ENCODE measurements at places on chromosomes 12 and 14.

GRCh38 chr12:95484524-95484923 lies 10.6 kb downstream of the METAP2 start:
- no peak for DNase-seq

GRCh38 chr12:95336387-95337067 lies 118.9 kb downstream of the VEZT start:
- no peak for DNase-seq

- DNase-seq = no peak
These were observed 188.9 kb upstream of the BCL2L14 start for GRCh38 chr12:11881835-11882234.

- no peak for DNase-seq
These were observed 25.8 kb downstream of the DAO start for GRCh38 chr12:108905725-108906124.

- no peak for DNase-seq
These were observed 802.7 kb downstream of the SLC16A7 start for GRCh38 chr12:60398547-60398946.

GRCh38 chr12:46832130-46832704 lies 6.4 kb upstream of the SLC38A4 start:
- DNase-seq = no peak

- DNase-seq = no peak
These were observed 504.6 kb downstream of the NRXN3 start for GRCh38 chr14:78674820-78675219.

- DNase-seq = no peak
These were observed 11.9 kb upstream of the TNFAIP2 start for GRCh38 chr14:103111232-103111868.

- DNase-seq = peak; percentile 53
These were observed 5.0 kb downstream of the REM2 start for GRCh38 chr14:22887990-22888378.

GRCh38 chr12:32110942-32111341 lies 4.3 kb downstream of the BICD1 start:
- no peak for DNase-seq

DNA sequence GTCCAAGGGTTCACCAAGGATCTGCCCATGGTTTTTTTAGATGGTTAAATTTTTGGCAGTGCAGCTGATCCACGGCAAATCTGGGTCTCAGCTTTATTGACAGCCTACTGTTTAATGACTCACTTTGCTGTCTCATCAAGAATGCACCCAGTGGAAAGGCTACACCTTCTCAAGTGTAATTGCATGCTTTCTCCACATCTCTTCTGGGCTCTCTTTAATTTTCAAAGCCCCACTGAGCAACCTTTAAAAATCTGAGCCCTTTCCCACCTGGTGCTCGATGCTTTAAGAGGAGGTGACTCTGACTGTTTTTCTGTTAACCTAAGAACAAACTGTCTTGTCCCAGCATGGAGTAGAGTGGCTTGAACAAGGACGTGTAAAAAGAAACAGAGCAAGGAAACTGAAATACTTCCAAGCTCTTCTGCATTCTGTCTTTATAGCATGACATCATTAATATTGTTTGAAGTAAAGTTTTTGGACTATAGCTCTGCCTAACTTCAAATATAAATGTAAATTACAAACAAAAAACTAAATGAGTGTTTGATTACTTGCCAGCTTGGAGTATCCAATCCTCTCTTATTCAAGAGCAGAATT lies 214.2 kb upstream of the KRR1 start:
- no peak for DNase-seq

GRCh38 chr12:24441458-24441857 lies 492.0 kb upstream of the SOX5 start:
- no peak for DNase-seq

DNA sequence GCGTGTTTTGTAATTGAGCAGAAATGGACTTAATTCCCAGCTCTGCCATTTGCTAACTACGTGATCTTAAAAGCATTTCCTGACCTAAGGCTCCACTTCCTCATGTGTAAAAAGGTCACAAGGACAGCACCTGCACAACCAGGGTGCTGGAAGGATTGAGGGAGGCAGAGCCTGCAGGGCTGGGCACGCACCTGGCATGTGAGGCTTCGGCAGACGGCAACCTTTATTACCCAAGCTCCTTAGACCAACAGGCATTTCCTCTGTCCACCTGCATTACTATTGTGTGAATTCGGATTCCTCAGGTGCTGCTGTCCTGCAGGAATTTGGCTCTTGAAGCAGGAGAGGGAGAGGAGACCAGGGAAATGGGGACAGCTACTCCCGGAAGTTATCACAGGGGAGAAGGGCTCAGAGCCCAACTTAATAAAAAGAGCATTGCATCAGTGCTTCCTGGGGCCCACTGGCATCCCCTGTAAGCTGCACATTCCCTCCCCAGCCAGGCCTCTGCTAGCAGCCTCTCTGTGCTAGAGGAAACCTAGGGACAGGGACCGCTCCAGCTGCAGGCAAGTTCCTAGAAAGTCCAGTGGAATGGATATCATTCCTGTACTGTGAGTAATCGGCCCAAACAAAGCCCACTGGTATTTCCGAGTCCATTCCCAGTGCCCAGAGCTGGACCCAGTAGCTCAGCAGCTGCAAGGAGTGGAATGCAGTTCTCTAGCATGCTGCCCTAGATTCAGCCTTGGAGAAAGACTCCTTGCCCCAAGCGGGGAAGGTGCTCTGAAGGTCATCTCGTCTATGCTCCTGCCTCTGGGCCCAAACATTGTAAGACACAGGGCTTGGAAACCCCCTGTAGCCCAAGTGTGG lies 157.1 kb upstream of the CCND2 start:
- no peak for DNase-seq

DNA sequence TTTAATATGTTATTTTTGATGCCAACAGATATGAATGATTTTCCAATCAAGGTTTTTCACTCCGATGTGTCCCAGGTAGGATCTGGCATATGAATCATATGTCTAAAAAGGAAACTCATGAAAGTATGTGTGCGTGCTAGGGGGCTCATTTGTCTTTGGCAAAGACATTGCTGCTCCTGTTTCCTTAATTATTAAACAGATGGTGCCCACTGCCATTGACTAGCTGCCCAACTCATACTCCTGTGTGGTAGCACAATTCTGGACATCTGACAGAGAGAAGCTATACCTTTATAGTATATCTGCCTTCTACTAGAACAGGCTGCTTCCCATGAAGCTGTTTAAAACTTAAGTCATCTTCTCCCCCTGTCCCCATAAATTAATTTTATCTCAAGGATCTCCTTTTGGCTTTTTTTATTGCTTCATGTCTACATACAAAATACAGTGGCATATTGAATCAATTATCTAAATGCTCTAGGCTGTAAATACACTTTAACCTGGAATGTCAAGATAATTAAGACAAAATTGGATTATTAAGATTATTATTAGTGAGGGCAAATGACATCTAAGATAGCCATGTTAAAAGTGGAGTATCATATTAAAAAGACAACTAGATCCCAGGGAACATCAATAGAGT lies 1.4 kb upstream of the PDE3A start:
- DNase-seq = no peak

GRCh38 chr14:94622653-94623421 lies 10.6 kb downstream of the SERPINA3 start:
- no peak for DNase-seq

- DNase-seq = no peak
These were observed 80.7 kb downstream of the NTF3 start for GRCh38 chr12:5512601-5512970.

DNA sequence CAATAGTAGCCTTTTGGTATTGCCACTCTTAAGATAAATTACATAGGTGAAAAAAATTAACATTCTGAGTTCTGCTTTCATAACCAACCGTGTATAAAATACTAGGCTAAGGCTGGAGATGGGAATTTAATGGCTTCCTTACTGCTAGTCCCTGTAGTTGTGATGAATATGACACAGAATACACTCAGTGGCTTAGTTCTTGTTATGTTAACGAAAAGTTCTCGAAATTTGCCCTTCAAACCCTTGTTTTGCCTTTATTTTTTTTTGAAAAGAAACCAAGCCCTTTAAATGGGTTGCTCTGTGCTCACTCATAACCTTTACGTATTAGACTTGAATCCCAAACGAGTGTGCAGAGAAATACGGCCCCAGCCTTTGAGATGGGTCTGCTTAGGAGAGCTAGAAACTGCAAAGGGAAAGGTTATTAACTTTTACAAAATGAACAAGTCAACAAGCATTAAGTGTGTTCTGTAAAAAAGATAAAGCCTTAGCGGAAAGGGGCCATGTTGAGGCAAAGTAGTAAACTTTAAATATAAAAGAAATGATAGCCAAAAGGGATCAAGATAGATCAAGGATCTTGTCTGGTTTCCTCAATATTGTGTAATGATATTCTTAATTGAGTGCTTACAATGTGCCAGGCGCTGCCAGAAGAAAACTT lies 1.7 kb downstream of the NUDT4 start:
- no peak for DNase-seq

DNA sequence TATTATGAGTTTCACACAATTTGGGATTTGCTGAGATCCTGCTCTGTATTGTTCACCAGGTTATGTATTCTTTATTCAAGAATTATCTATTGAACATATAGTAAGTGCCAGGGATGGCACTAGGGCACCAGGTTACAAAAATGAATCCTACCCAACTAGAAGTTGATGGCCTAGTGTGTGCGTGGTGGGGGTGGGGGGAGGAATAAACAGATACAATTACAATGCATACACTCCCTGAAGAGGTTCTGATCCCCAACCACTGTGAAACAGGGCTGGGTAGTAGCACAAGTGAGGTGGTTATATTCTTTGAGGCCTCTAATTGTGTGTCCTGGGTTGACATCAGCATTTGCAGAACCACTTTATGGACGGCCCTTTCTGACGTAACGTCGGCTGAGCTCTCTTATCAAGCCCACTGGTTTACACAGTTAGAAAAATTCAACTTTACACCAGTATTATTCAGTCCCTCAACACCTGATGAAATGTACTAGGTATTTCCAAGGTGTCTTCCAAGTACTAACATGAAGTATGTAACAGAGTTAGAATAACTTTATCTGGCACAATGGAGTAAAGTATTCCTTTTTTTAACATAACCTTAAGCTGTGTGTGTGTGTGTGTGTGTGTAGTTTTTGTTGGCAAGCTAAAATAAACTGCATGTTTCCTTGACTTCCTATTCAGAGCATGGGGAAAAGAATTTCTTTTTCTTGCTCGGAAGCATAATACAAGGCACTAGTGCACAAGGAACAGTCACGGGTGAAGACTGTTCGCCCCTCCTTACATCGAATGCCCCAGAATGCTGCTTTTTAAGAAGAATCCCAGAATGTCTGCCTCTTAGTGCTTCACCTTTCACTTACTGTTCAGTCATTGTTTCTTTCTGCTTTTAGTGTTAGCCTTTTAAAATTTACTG lies 8.1 kb upstream of the GLRX5 start:
- DNase-seq = no peak

DNA sequence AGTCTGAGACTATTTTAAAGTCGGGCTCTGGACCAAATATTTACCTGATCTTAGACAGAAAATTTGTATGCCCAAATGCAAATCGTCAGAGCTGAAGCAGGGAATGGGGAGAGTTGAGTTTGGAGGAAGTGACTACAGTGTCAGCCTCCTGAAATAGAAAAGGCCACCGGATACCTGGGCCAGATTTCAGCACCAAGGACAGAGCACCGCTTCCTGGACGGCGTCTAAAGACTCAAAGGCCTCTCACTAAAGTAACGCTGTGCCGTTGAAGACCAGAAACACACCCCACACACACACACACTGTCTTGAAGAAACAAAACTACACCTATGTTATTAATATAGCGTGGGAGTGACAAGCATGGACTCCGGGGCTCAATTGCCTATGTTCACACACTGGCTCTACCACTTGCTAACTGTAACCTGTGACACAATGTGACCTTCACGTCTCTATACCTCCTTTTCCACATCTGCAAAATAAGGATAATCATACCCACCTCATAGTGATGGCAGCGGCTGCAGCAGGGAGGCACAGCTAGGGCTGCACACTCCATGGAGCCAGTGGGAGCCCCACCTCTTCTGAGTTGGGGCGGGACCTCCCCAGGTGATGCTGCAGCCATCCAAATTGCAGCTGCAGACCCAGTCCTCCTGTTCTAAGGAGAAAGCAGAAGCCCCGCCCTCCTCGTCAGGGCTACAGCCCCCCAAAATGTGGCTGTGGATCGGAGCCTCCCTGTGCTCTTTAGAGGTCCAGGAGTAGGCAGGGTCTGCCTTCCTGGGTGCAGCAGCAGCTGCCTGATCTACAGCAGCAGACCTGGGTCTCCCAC lies 35.6 kb downstream of the KRT76 start:
- DNase-seq = peak; percentile 8

GRCh38 chr12:53626702-53627169 lies 554 bp upstream of the ATF7 start:
- no peak for DNase-seq

DNA sequence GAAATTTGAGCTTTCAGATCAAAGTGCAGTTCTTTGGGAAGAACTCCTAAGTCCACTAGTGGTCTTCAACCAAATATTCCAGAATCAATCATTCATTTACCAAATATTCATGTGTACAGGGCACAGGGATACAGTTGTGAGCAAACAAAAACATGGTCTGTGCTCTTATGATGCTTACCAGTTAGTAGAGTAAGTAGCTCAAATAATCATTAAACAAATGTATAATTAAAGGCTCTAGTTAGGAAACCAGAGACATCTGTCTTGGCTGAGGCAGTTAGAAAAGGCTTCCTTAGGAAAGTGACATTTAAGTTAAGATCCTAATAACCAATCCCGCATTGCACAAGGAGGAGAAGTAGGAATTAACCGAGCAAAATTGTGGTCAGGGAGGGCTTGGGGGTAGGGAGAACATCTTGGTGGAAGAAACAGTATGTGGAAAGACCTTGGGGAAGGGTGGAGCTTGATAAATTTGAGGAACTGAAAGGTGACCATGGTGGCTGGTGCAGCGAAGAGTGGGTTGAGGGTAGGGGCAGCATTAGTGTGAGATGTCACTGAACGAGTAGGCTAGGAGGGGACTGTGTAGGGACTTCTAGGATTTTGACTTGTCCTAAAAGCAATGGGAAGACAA lies 40.0 kb downstream of the PEBP1 start:
- no peak for DNase-seq

- DNase-seq = no peak
These were observed 1.7 kb downstream of the MGST1 start for GRCh38 chr12:16349131-16349460.

- no peak for DNase-seq
These were observed 42.4 kb downstream of the FAM186A start for GRCh38 chr12:50353869-50354593.

DNA sequence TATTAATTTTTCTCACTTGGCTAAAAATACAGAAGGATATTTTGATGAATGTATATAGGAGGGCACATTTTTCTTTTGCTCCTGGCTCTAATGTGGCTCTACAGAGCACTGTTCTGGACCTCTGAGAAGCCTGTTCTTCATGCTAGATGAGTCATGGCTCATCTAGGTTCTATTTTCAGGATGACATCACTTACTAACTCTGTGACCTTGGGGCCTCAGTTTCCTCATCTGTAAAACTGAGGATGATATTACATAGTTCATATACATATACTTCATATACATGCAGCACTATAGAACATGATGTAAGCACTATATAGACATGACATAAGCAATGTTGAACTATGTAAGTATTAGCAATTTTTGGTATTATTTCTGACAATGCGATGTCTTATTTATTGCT lies 35.8 kb downstream of the SOCS2 start:
- DNase-seq = no peak
